ENCODE measurements at places on chromosomes 6 and 20. TPM values are rescaled to one million over a fixed set of nuclear protein-coding genes. Genes with fewer than 3 reads are reported as not detected.

GRCh38 chr6:13825871-13826270 lies 11.5 kb upstream of the MCUR1 start:
- no peak for DNase-seq

GRCh38 chr6:157726892-157727628 lies 96.0 kb upstream of the SNX9 start:
- no peak for DNase-seq

DNA sequence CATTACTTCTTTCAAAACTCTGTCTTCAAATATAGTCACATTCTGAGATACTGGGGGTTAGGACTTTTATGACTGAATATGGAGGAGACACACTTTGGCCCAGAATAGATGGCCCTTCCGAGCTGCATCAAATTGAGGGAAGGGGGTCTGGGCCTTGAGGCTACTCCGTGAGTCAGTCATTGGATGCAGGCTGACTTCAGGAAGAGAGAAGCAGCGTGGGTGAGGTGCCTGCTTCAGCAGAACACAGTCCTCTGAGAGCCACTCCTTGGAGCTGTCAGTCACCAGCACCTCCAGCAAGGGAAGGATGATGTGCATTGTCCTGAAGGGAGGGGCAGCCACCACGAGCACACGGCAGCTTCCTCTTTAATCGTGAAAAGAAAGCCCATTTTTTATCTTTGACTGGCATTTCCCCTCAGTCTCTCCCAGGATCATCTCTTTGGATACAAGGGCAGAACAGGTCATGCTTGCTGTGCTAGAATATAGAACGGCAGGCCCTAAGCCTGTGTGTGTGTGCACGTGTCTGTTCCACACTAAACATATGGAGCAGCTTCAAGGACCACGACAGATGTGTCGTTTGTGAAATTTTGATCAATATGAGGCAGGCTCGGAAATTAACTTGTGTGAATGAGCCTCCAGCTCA lies 721.6 kb downstream of the KIF16B start:
- DNase-seq = no peak

Gene CD24
- total RNA-seq = not detected

DNA sequence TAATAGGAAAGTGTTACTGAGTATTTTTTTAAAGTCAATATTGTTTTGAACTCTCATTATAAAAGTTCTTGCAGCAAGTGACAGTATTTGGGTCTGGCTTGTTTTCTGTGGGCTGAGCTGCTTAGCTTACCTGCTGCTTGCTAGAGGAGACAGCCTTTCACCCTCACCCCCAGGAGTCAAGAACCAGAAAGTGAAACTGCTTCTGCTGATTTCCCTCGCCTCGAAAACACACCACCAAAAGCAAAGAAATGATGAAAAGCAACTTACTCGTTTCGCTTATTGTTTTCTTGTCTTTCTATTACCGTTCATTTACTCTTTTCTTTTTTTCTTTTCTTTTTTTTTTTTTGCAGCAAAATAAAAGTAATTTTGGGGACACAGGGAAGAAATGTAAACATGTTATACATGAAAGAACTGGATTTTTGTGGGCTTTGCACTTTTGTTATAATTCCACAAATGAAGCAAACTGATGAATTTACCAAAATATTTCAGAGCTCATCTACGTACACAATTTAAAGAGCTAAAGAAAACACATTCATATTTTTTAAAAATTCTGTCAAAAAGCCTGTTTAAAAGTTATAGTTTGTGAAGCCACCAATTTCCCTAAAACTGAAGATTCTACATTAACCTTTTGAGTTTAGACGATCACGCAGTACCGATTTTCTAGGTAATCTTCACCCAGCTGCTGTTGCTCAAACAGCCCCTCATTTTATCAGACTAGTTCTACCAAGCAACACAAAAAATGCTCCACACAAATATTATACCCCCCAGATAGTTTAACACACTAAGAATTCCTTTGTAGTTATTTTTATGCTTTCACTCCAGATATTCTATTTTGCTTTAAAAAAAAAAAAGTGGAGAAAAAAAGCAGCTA lies 1.7 kb downstream of the SCML4 start:
- peak; percentile 68 for DNase-seq

GRCh38 chr6:137181891-137182653 lies 8.6 kb upstream of the IL22RA2 start:
- DNase-seq = no peak

Gene ACOT8
- total RNA-seq = 22.6 TPM

DNA sequence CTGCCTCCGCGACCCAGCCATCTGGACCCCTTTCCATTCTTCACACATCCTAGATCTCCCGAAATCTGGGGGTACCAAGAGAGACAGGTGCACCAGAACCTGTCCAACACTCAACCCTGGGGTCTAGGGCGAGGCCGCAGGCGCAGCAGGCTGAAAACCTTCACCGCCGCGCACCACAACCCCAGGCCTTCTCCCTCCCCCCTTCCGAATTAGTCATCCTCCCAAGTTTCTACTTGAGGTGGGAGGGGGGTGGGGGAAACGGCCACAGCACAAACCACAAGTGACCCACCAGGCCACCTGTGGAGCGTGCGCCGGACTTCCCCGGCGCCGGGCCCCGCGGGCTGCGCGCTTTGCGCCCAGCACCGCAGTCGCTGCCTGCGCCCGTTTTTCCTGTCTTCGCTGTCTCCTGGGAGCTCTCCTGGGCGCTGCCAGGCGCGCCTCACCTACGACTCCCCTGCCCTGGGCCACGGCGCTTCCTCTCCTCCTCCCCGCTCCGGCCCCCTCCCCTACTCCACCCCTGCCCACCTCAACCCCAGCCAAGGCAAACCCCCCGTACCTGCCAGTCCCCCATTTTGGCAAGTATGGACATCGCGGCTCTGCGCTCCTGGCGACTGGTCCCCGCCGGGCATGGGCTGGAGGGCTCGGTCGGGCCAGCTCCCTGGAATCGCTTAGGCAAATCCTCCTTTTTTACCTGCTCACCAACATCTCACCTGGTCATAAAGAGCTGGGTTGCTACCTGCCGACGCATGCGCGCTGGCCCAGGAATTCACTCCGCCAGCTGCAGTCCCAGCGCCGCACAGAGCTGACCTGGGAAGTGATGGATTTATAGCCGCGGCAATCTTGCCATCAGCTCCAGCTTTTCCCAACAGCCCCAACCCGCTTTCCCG lies 4.2 kb upstream of the TFAP2A start:
- DNase-seq = no peak

DNA sequence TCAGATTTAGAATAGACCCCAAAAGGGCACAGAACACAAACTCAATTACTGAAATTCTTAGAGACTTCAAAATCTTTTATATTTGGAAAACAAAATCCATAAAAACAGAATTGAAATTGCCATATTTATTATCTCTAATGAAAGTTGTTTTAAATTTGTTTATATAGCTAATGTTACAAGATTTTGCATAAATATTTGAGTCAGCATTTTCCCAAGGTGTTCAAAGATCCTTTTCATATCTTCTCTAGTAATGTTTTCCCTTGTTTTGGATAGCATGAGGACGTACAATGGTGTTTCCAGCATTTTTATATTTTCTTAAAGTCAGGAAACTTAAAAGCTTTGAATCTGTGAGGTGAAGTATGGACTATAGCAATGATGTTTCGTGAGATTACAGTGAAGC lies 235.2 kb upstream of the EPHA7 start:
- no peak for DNase-seq

Gene SH3BGRL2
- total RNA-seq = 0.43 TPM

DNA sequence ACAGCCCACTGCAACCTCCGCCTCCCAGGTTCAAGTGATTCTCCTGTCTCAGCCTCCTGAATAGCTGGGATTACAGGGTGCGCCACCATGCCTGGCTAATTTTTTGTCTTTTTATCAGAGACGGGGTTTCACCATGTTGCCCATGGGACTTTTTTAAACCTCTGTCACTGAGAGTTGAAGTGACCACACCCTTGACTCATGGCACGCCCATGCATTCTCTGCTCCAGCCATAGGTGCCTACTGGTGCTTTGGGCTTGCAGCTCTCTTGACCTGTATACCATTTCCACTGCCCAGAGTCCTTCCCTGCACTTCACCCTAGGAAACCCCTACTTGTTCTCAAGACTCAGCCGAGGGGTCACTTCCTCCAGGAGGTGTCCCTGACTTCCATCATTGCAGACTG lies 2.4 kb upstream of the SCRT2 start:
- no peak for DNase-seq

DNA sequence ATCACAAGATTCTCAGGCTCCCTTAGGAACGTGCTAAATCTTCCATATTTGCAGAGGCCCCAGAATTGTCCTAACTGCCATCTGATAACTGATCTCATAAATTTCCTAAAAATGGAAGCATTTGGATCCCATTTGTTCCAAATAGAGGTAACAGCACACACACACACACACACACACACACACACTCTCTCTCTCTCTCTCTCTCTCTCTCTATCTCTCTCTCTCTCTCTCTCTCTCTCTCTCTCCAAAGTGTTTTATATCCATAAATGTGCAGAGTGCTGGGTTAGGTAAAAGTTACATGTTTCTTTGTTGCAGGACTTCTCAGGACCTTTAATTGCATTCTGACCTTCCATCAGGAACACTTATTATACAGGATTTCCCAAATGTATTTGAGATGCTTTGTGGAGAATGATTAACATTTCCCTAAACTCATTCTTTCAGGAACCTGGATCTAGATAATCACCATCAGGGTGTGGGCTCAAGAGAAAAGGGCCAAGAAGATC lies 8.5 kb upstream of the STK38 start:
- no peak for DNase-seq

Gene IL20RA
- not detected for total RNA-seq

GRCh38 chr6:46453741-46454316 lies 37.4 kb downstream of the RCAN2 start:
- DNase-seq = no peak

Gene ASF1A
- 28.6 TPM for total RNA-seq

DNA sequence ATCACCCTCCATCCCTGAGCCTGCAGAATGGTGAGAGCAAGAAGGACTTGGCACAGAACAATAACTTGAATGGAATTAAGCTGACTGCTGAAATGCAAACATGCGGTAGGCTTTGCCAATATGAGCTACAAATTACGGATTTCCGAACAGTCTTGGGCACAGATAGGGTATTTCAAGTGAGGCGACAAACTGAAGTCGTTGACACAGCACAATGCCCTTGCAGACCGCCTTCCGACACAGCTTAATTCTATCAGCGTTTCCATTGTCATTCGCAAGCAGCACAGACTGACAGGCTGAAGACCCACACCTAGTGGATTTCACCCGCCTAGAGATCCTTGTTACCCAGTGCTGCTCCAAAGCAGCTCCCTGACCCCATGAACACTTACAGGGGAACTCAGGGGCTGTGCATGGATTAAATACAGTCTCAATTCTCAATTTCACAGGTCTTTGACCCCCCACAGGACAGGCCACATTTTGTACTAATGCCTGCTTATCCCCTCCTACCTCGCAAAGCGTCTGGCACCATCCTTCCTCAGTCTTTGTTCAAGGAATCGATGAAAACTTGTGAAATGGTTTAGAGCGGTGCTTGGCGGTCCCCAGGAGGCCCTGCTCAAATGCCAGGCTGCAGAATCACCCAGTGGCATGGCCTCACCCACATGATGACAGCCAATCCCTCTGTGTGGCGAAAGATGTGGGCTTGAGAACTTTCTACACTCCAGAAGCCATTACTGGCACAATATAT lies 34.6 kb downstream of the RAMACL start:
- DNase-seq = no peak

Gene PLN
- not detected for total RNA-seq

DNA sequence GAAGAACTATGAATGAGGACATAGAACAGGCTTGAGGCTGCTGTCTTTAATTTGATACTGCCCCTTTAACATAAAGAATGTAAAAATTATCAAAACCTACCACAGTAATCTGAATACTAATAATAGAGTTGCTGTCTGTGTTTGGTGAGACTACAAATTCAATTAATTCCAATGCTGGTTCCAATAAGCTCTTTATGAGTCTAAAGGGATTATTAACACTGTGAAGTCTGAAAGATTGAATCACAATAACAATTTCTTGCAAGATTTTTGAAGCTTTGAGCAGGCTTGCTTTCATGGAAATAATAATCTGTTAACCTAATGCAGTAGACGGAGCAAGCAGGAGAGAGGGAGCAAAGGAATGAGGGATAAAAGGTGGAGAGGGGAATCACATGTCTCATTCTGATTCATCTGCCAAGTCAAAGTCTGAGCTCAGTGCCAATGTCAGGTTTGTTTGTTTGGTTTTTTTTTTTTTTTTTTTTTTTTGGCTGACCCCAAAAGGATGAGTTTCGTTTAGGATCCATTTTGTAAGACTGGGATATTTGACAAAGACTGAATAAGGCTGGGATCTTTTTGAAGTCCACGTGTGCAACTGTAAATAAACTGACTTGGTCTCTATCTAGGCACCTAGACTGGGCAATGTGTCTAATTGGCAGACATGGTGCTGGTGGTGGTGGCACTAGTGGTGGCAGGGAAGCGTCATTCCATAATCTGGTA lies 211.6 kb downstream of the RNF144B start:
- no peak for DNase-seq

Gene HTR1B
- total RNA-seq = not detected

GRCh38 chr20:25461281-25461650 lies 53.8 kb downstream of the GINS1 start:
- no peak for DNase-seq

DNA sequence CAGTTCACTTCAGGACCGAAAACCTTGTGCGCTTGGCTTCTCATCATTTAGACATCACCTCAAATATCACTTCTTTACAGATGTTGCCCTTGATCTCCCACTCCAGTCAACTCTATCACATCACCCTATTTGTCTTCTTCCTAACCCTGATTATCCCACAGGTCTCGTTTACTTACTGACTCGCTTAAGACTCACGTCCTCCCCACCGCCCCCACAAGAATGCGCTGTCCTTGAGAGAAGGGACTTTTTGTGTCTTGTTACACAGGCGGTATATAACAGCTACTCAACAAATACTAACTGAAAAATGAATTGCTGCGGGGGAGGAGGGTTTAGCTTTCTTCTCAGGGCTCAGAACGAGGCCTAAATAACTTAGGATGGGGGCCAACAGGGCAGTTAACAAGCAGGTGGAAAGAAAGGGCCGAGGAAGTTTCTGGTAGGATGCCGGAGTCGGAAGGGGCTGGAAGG lies 527 bp downstream of the TOMM34 start:
- peak; percentile 89 for DNase-seq

- no peak for DNase-seq
These were observed 30.6 kb upstream of the APCDD1L start for GRCh38 chr20:58545565-58546415.

GRCh38 chr20:62002882-62003480 lies 62.7 kb downstream of the TAF4 start:
- no peak for DNase-seq

GRCh38 chr6:13932785-13933184 lies 8.0 kb downstream of the RNF182 start:
- DNase-seq = no peak

DNA sequence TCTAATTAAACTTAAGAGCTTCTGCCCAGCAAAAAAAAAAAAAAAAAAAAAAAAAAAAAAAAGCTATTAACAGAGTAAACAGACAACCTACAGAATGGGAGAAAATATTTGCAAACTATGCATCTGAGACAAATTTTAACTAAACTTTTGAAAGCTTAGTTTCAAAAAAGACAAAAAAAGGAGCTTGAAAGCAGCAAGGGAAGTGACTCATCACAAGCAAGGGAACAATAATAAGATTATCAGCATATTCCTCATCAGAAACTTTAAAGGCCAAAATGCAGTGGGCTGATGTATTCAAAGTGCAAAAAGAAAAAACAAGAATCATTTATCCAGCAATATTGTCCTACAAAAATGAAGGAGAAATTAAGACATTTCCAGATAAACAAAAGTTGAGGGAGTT lies 158.6 kb downstream of the RNF144B start:
- DNase-seq = no peak

All from activated CD4-positive, alpha-beta T cell treated with anti-CD3 and anti-CD28 coated beads for 36 hours (primary cell).